Posterior cingulate gyrus (tissue), 11 donors: ENCODE measurements at places on chromosomes 1 and 21.
A peak's percentile ranks its signal among the peaks of the same experiment; 100 is the strongest.

- no peak for DNase-seq
Observed at GRCh38 chr1:8821084-8821483, 3.6 kb upstream of the RERE start.

- DNase-seq, result no peak
Observed at GRCh38 chr21:37412603-37413360, 46.2 kb downstream of the DYRK1A start.

- no peak for DNase-seq
Observed at GRCh38 chr1:93180723-93181613, at the start of gene CCDC18. Gene CCDC18, plus strand, starts transcription at chr1:93180724. Its CDS starts 2,638 bp downstream, at chr1:93183362.

GRCh38 chr1:85615586-85616363 is 35.2 kb downstream of the CCN1 start:
- no peak for DNase-seq

DNA sequence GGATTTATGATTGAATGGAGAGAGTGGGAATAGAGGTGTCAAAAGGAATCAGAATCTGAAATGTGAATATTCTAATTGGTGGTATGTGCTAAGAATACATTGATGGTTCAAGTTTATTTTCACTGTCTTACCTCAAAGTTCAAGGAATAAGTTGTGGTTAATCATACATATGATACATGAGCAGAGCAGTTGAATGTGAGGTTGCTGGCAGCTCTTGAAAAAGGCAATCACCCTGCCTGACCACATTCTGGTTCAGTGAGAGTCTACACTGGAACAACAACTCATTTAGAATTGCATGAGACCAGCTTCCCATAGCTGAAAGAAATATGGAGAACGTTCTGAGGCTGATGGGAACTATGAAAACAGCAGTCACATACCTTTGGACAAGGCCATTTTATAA is 68.3 kb upstream of the ARHGAP29 start:
- DNase-seq, result no peak

- DNase-seq, result no peak
Observed at GRCh38 chr21:40976198-40977109, 129.5 kb upstream of the DSCAM start.

- no peak for DNase-seq
Observed at GRCh38 chr1:7221826-7222694, 436.8 kb downstream of the CAMTA1 start.

- DNase-seq, result peak; percentile 29
Observed at GRCh38 chr1:108877348-108878159, 769 bp downstream of the GPSM2 start.

DNA sequence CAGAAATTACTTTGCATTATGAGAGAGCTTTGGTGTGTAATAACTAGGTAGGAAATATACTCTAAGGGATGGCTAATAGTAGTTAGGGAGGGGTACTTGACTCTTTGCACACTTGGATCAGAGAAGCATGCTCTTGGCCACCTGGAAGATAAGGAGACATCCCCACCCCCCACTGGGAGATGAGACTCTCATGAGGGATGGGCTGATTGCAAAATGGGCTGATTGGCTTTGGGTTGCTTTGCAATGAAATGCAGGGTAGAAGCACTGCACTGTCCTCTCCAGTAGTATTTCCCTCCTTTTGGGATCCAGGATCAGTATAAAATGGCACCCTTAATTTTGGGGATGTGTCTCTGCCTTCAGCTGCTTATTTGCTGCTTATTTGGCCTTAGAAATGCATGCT is 71.2 kb upstream of the EPS8L3 start:
- DNase-seq, result no peak

DNA sequence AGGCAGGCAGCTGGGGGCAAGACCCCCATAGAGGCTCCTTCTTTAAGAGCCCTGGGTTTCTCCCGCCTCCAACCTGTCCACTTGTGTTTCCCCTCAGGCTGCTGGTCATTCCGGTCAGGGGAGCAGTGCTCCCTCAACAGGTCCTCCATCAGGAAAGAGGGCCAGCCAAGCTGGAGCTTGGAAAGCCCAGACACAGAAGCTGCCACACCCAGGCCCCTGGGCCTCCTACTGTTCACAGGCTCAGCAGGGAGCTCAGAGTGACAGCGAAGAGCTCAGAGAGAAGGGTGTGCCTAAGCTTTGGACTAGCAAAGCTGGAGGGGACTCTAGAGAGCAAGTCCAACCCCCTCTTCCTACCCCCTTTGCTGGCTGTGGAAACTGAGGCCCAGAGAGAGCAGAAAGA is 10.3 kb upstream of the CDCP2 start:
- no peak for DNase-seq

DNA sequence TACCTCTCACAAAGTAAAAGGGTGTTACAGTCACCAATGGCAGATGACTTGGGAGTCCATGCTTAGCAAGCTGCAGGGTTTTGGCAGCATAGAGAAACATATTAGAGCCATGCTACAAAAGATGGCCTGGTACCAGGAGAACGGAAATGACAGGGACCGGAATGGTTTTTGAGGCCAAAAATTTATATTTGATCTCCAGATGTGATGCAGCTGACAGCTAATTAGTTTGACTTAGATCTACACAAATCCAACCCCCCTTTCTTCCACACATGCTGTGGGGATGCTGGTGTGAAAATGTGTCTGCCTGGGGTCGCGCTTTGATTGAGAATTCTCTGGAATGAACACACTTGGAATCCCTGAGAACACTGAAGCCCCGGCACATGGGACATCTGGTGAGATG is 26.5 kb downstream of the SYF2 start:
- no peak for DNase-seq

- no peak for DNase-seq
Observed at GRCh38 chr1:216793973-216794372, 70.7 kb upstream of the ESRRG start.

GRCh38 chr1:169044296-169044695 is 62.2 kb upstream of the ATP1B1 start:
- DNase-seq, result no peak

GRCh38 chr1:86714159-86714558 is 9.8 kb downstream of the SH3GLB1 start:
- no peak for DNase-seq
